Stimulated activated CD4-positive, alpha-beta T cell treated with anti-CD3 and anti-CD28 coated beads, Interleukin-4, amount 100 ng/mL, for 1 hour (primary cell): ENCODE measurements at places on chromosomes 3 and 15.
A peak's percentile ranks its signal among the peaks of the same experiment; 100 is the strongest.

DNA sequence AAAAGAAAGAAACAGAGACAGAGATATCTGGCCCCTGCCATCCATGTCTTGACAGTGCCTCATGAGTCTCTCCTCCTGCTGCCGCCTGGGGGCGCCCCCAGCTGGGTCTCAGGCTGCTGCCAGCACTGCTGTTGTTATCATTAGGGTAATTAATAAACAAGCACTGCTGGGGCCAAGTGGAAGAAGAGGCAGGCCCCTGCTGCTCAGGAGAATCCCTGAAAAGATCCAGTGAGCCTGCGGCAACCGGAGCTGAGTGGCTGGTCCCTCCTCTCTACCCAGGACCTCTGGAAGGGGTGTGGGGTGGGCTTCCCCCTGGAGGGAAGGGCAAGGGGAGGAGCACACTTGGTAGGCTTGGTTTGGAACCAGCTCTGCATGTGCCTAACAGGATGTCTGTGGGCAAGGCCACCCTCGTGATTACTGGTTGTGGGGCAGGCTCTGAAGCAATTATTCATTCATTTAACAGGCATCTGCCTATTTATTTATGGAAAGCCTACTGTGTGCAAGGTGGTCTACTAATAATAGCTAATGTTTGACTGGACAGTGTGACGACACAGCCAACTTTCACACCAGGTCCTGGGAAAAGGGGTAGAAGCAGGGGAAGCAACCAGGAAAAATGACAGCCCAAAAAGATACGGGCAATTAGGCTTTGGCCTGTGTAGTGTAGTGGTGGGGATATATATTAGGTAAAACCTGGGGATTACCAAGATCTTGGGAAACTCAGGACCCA, 1.2 kb upstream of the TYRO3 start:
- DNase-seq = peak; percentile 73

- no peak for DNase-seq
Observed at GRCh38 chr15:27448986-27449385, 478.0 kb downstream of the GABRG3 start.

DNA sequence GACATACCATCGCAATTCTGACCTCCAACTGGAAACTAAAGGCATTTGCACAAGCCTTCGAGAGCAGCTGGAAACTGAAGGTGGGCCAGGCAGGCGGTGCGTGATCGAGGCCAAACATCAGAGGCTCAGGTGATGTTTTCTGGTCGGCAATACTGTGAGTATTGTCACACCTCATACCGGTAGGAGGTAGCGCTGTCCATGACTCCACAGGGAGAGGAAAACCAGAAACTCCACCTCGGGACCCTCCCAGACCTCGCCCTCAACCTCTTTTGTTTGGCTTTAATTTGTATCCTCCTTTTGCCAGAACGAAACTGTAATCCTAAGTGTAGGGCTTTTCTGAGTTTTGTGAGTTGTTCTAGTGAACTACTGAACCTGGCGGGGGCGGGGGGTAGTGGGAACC, 43.6 kb downstream of the LDHAL6B start:
- no peak for DNase-seq

DNA sequence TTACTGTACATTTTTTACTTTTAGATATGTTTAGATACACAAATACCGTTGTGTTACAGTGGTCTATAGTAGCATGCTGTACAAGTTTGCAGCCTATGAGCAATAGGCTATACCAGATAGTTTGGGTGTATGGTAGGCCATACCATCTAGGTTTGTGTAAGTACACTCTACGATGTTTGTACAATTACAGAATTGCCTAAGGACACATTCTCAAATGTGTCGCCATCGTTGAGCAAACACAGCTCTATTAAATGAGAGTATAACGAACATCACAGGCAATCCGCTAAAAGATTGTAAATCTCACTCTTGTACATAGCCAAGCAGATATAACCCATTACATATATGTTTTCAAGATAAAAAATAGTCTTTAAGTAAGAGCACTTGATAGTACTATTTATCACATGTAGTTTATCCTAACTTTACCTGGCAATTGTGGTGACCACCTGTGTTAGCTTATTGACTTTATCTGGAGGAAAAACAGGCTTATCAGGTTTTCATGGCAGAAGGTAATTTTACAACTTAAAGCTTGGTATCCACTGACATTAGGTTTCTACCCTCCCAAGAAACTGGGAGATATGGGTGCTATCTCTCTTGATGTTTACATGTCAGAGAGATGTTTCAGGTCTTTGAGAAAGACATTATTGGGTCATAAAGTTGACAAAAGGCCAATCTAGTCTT, 898.7 kb downstream of the NSUN3 start:
- no peak for DNase-seq

GRCh38 chr3:117308756-117309155, 599.2 kb downstream of the TUSC7 start:
- DNase-seq = no peak

- no peak for DNase-seq
Observed at GRCh38 chr15:96285305-96285704, 45.2 kb upstream of the NR2F2 start.

GRCh38 chr3:72255191-72255590, 470.2 kb upstream of the PROK2 start:
- no peak for DNase-seq

- DNase-seq = peak; percentile 4
Observed at GRCh38 chr3:169147238-169148008, 516.1 kb downstream of the MECOM start.

DNA sequence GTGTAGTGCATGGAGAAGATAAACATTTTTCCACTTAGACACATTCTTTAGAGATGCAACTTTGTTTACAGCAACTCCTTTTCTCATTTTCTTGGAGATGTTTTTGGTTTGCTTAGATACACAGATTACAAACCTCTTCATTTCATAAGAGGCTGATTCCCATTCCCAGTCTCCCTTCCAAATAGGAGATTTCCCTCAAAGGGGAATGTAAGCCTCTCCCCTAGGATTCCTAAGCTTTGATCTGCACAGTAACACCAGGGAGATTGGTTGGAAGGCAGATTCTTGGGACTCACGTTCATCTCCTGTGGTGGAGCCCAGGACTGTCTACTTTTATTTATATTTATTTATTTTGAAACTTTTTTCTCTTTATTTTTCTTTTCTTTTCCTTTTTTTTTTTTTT, 63.2 kb downstream of the MCTP2 start:
- no peak for DNase-seq

- DNase-seq = no peak
Observed at GRCh38 chr15:29903785-29904464, 81.7 kb upstream of the TJP1 start.

- DNase-seq = no peak
Observed at GRCh38 chr15:89829616-89830440, 15.2 kb upstream of the ANPEP start.

DNA sequence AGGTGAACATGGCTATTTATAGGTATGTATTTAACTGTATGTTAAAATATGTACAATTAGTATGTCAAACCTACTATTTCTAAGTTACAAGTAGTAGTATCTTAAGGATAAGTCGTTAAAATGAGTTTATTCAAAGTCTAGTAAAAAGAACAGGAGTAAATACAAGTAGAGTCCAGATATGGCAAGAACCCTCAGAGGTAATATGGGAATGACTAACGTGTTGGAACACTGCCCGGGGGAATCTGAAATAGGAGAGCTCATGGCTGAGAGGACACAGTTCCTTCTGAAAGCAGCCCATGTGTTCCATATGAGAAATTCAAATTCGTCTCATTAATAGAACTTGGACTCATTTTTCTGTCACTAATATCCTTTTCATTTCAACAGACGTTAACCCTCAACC, 158.8 kb downstream of the CLSTN2 start:
- DNase-seq = no peak

GRCh38 chr3:144809380-144809779, 837.8 kb downstream of the DIPK2A start:
- no peak for DNase-seq

GRCh38 chr15:77857419-77857818, 220.1 kb downstream of the TBC1D2B start:
- DNase-seq = no peak

DNA sequence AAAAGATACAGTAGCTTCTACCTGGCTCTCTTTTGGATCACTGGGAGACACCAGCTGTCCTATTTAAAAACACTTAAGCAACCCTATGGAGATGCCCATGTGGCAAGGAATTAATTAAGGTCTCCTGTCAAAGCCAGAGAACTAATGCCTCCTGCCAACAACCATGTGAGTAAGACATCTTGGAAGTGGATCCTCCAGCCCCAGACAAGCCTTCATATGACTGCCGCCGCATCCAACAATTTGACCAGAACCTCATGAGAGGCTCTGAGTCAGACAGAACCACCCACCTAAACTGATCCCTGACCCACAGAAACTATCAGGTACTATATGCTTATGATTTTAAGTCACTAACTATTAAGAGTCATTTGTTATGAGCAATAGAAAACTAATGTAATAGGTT, 22.3 kb downstream of the IFT80 start:
- no peak for DNase-seq

DNA sequence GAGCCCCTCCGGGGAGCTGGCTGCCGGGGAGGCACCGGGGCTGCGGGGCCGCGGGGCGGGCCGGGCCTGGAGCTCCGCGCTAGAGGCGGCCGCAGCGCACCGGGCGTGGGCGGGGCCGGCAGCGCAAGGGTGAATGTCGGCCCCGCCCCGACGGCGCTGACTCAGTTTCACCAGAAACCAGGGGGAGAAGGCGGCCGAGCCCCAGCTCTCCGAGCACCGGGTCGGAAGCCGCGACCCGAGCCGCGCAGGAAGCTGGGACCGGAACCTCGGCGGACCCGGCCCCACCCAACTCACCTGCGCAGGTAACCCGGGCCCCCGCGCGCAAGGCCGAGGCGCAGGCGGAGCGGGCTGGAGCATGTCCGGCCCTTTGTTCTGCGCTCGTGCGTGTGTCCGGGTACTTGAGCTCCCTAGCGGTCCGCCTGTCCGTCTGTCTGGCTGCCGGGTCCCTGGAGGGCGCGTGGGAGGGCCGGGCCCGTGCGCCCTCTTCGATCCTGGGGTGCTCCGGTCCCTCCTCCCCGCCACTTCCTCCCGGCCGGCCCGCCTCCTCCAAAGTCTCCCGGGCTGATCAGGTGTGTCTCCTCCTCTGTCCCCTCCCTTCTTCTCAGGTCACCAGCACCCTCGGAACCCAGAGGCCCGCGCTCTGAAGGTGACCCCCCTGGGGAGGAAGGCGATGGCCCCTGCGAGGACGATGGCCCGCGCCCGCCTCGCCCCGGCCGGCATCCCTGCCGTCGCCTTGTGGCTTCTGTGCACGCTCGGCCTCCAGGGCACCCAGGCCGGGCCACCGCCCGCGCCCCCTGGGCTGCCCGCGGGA, at the start of gene SPINT1:
Gene SPINT1, plus strand, starts transcription at position 164 of the 811 bp plus-strand sequence. Its CDS starts 507 bp downstream, at position 671.
- DNase-seq = peak; percentile 82

- no peak for DNase-seq
Observed at GRCh38 chr15:71529361-71529760, 281.0 kb upstream of the NR2E3 start.

DNA sequence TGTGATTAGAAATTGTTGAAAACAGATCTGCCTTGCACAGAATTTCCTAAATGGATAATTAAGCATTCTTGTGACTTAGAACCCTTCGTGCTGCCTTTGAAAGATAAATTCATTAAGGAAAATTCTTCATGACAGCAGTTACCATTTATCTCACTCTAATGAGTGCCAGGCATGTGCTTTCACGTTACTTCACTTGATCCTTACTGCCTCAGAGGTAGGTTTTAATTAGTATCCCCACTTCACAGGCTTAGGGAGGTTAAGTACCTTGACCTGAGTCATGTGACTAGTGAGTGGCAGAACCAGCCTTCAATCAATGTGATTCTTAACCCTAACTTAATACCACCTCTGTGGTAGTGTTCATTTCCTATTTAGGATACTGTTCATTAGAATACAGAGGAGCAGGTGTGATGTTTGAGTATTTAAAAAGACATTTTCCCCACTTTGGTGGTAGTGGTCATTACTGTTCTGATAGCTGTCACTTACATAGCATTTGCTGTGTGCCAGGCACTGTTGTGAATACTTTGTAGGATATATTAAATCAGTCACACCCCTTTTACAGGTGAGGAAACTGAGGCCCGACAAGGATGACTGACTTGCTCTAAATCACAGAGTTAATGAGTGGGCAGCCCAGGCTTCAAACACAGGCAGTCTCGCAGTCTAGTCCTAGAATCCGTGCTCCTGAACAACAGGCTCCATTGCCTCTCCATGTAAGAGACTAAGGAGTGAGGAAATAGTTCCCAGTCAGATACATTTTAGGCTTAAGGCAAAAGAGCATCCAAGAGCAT, 57.9 kb downstream of the RLBP1 start:
- no peak for DNase-seq

DNA sequence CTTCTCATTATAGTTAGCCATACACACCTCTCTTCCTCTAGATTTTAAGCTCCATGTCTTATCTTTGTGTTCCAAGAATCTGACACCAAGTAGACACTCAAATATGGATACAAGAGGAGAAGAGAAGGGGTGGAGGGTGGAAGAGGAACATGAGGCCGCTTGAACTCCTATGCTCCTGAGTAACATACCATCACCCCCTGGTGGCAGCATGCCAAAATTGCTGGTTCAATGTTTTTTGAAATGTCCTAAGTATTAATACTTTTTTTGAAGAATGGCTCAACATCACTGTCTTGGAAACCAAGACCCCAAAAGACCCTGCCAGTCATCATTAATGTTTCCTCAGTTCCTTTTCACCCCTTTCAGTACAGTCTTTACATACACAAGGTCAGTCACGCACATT, 71.8 kb upstream of the HACD2 start:
- no peak for DNase-seq

- no peak for DNase-seq
Observed at GRCh38 chr3:94522488-94522887, 459.6 kb downstream of the NSUN3 start.

- peak; percentile 31 for DNase-seq
Observed at GRCh38 chr3:14216257-14217048, 37.8 kb downstream of the LSM3 start.

DNA sequence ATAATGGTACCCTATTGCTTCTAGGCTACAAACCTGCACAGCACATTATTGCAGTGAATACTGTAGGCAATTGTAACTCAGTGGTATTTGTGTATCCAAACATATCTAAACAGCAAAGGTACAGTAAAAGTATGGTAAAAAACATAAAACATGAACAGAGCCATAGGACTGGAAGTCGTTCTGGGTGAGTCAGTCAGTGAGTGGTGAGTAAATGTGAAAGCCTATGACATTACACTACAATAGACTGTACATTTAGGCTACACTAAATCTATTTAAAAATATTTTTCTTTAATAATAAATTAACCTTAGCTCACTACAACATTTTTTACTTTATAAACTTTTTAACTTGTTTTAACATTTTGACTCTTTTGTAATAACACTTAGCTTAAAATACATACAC, 21.3 kb downstream of the RAB6B start:
- DNase-seq = no peak

DNA sequence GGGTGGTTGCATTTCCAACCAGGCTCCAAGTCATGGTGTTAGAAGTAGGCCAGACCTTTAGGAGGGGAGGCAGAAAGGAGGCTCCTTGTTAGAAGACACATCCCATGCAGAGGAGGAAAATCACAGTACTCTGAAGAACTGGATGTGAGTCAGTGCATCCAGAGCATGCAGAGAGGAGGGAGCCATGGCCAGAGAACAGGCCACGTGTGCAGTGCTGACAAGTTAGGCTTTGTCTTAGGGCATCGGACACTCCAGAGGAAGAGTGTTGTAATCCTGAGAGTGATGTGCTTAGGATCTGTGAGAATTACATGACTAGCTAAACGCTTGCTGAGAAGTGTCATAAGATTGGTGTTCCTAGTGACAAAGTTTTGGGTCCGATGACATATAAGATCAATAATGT, 456.5 kb upstream of the THRB start:
- no peak for DNase-seq

- DNase-seq = no peak
Observed at GRCh38 chr15:85542488-85542887, 162.1 kb downstream of the AKAP13 start.

- no peak for DNase-seq
Observed at GRCh38 chr3:3689601-3690375, 109.4 kb upstream of the LRRN1 start.

- no peak for DNase-seq
Observed at GRCh38 chr15:66401130-66402021, 14.7 kb downstream of the MAP2K1 start.
